ENCODE measurements at places on chromosomes 6 and 20.

- DNase-seq: no peak
Measured at GRCh38 chr20:56360908-56361205, 2.1 kb downstream of the FAM210B start.

DNA sequence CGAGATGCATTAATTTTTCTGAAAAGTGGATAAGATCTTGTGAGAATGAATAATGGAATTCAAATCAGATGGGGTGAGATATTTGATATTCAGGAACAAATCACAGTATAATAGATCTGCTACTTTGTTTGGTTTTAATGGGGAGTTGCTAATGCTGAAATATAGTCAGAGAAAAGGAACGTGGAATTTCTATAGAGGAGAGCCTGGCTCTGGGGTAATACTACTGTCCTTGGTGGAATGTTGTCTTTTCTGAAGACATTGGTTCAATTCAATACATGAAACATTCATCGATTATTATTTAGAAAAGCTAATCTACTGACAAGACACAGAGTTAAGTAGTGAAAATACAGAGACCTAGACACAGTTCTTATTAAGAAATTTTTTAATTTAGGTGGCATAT, 108.6 kb downstream of the ESR1 start:
- no peak for DNase-seq

DNA sequence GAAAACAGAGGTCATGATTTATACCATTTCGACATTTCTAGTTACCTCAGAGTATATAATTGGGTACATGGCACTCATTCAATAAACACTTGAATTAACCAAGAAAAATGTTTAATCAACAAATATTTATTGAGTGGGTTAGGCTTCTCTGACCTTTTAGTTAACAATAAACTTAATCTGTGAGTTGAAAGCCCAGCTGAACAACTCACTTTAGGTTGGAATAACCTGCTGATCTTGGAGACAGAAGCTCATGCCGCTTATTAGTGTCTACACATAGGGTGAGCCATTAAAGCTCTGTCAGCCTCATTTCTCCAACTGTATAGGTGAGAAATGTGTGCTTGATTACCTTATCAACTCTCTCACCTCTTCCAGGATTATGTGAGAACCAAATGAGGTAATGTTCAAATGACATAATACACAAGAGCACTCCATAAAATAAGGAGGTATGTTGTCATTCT, 98.2 kb upstream of the DTNBP1 start:
- DNase-seq: no peak

GRCh38 chr20:62832212-62832922, 15.5 kb downstream of the COL9A3 start:
- no peak for DNase-seq

DNA sequence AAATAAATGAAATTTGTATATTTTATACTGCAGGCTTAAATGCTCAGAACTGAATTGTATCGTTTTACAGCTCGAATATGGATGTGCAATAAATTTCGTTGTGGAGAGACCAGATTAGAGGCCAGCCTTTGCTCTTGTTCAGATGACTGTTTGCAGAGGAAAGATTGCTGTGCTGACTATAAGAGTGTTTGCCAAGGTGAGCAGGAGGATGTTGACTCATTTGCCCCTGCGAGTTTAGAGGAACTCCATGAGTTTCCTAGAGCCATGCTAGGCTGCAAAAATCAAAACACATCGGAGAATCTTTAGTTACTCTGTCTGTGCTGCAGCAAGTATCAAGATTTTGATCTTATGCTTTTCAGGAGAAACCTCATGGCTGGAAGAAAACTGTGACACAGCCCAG, 15.4 kb downstream of the ENPP3 start:
- no peak for DNase-seq

- DNase-seq: no peak
Measured at GRCh38 chr6:69895396-69895795, 29.0 kb downstream of the COL19A1 start.

GRCh38 chr6:36791085-36791484, 48.2 kb downstream of the CPNE5 start:
- no peak for DNase-seq

- DNase-seq: no peak
Measured at GRCh38 chr6:105977934-105978504, 108.1 kb upstream of the PRDM1 start.

DNA sequence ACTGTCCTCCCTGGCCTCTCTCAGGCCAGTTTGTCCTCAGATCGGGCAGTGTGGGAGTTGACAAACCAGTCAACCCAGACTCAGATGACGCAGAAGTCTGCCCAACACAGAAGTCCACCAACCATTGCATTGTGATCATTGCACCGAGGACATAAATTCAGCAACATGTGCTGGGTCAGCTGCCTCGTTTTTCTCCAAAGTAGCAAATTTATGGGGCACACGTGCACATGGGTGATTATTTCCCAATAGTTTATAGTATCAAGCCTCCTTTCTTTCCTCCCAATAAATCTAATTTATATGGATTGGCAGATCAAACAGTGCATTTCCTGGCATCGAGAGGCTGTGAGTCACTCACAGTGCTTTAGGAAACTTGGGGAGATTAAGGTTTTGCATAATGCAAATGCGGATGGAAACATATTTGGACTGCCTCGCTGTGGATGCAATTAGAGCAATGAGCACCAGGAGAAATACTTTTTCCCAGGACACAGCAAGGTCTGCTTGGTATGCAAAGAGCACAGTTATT, 413.7 kb upstream of the SULF2 start:
- no peak for DNase-seq

- DNase-seq: no peak
Measured at GRCh38 chr20:25256226-25256859, 8.5 kb downstream of the PYGB start.

- DNase-seq: no peak
Measured at GRCh38 chr6:22372922-22373321, 76.1 kb upstream of the PRL start.

DNA sequence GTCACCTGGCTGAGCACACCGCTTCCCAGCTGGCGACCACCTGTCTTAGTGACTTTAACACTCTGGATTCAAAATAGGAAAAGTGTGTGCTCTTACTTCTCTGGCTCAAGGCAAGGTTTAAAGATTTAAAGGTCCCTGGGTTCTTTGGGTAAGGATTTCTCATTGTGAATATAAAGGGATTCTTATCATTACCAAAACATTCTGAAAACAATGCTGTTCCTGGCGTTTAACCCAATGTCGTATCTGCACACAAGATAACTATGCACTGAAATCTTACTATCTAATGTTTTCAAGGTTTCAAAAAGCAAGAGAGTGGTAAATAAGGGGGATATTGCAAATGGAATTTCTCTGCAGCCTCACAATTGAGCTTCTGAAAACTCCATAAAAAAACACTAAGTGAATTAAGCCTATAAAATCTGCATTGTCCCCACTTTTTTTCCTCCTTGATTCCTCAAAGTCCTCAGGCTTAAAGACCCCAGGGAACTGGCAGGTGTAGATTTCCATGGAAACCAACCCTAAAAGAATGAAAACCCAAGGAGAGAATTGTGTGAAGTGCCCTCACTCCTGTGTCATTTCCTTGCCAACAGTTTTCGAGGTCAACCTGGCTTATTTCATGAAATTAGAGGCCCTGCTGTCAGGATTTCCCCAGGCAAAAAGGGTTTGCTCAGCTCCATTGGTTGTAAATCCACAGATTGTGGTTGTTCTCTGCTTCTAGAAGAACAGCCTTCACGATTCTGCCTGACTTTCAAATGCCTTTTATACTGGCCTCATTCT, 44.0 kb downstream of the BMP2 start:
- no peak for DNase-seq

- no peak for DNase-seq
Measured at GRCh38 chr20:10665791-10666190, 8.0 kb downstream of the JAG1 start.

All from NCI-H187 treated with DMSO at 0.1 percent for 48 hours (cell line).